ENCODE measurements at places on chromosomes 1 and 21. TPM values are rescaled to one million over a fixed set of nuclear protein-coding genes. Genes with fewer than 3 reads are reported as not detected.

OR4F16 gene
- total RNA-seq = not detected

OLFM3 gene
- 0.22 TPM for total RNA-seq

GRCh38 chr1:208008534-208008933 is 97.6 kb upstream of the CD34 start:
- peak; percentile 6 for ATAC-seq

DNA sequence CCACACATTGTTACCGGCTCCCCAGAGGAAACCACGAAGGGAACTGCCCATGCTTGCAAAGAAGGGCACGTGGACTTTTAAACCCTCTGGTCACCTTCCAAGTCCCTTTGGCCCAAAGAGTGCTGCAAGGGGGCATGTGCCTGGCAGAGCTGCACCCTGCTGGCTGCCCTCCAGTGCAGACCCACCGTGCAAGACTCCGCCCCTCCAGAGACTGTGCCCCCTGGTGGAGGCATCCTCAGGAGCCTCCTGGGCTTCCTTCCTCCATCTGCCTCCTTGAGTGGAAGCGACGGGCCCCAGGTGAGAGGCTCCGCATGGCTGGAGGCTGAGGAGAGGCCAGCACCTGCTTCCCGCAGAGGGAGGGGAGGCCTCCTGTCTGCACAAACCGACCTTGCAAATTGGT is 100.6 kb downstream of the CRYAA start:
- peak; percentile 32 for ATAC-seq

Measured in motor neuron (in vitro differentiated cells).